ENCODE measurements at places on chromosomes 4 and X.

- DNase-seq, result no peak
Measured at GRCh38 chrX:97402903-97403302, 519.2 kb downstream of the RPA4 start.

DNA sequence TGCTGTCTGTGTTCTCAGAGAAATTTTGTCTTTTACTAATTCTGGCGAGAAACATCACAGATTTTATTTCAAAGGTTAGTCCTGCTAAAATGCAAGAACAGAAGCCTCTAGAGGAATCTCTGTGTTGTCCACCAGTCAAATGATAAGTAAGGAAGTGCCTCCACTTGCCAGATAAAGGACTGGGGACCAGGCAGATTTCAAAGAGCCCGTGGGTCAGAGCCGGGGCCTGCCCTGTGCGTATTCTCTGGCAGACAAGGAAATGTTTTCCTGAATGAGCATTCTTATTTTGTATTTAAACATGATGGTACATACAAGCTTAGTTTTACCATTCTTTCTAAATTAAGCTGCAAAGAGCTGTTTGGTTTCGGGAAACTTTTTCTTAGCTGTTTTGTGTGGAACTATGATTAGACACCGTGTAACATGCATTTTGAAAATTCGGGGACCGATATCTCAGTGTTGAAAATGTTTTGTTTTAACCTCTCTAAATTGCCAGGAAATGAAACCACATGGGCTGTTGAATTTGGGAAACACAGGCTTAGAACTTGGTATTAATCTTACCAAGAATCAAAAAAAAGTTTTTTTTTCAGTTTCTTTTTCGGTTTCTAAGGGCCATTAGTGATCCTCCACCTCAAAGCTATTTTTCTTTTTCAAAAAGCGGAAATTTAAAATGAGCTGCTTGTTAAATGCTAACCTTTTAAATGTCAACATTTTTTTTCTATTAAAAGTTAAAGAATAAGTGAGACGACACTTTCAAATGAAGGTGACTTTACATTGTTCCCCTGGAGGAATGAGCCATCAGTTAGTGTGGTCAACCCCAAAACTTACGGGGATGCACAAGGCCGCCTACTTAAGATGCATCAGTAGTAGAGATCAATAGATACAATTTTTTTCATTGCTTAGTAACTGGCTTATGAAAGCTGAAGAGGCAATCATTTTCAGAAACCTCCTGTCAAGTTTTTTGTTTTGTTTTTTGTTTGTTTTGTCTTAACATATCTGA lies 89.6 kb upstream of the MTM1 start:
- no peak for DNase-seq

GRCh38 chr4:141814499-141814898 lies 178.1 kb downstream of the IL15 start:
- no peak for DNase-seq

DNA sequence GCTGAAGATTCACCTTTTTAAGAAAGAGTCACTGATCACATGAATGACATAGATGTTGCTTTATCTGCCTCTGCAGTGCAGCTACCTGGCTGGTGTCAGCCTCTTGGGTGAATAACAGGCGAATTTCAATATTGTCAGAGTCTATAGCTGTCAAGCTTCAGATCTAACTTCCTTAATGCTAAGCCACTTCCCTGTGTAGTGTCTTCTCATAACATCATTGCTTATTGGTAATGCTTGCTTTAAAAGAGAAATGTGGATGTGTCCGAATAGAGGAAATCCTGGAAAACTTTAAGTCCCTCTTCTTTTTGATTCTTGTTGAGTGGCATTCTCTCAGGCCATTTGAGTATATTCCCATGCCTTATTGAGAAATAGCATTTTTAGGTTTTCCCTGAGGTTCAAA lies 7.3 kb upstream of the IGFBP7 start:
- DNase-seq, result no peak

DNA sequence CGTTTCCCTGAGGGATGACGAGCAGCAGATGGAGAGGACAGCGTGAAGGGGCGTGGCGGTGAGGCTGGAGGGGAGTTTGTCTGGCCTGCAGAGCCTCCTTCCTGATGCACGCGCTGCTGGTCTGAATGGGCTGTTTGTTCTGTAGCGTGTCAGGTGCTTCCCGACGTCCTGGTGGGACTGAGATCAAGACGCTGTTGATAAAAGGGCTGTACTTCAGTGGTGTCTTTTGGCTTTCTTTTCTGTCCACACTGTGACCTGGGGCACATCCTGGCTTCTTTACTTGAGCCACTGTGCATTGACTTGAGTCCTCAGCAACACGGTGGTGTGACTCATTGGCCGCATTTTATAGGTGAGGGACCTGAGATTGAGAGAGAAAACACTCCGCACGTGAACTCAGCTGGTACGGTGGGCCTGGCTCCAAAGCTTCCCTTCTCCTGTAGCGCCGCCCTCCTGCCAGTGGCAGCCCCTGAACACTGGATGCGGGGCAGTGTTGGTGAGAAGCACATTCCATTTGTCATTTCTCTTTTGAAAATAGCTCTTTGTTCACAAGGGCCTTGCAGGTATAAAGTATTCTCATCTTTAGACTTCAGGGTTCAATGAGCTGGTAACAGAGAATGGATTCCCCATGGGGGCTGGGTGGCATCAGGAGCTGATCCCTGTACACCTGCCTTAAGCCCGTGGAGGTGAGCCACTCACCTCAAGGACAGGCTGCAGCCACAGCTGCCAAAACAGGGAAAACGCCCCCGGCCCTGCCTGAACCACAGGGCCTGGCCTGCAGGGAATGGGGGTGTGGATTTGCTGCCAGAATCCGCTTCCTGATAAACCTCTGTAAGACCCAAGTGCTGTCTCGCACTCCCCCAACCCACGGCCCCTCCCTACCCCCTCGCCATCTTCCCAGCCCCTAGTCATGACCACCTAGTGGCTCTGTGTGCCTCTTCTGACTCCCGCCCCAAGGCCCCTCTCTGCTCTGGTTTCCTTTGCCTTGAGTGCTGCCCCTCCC lies 29.2 kb downstream of the NSG1 start:
- DNase-seq, result no peak

DNA sequence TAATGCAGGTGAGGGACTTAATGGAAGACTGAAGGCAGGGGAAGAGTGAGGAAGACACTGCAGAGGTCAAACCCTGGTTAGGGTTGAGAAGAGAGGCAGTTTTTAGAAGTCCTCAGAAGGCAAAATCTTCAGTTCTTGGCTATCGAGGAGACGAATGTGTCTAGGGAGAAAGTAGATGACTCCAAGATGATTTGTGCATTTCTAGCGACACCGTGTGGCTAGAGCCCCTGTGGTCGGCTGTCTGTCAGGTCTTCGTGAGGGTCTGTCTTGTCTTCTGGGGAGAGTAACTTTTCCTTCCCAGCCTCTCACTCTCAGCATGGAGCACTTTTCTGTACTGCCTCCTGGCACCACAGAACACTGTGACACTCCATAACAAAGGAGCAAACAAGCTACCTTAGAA lies 458.1 kb downstream of the STIM2 start:
- DNase-seq, result peak; percentile 61

DNA sequence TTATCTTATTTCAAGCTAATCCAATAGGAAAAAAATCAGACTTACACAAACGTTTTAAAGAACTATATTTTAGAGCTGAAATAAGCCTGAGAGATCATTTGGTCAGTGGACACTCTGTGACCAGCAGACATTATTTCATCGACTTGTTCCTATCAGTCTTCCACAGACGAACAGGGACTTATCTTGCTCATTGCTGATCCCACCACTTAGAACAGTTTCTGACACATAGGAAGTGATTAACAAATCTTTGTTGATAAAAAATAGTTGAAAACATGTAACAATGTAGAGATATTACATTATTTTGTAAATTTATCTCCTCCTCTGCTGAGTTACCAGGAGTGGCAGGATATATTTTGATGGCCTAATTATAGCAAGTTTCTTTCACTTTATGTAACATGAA lies 65.8 kb downstream of the TAPT1 start:
- DNase-seq, result no peak

GRCh38 chr4:173410079-173410478 lies 11.2 kb upstream of the SCRG1 start:
- DNase-seq, result no peak

DNA sequence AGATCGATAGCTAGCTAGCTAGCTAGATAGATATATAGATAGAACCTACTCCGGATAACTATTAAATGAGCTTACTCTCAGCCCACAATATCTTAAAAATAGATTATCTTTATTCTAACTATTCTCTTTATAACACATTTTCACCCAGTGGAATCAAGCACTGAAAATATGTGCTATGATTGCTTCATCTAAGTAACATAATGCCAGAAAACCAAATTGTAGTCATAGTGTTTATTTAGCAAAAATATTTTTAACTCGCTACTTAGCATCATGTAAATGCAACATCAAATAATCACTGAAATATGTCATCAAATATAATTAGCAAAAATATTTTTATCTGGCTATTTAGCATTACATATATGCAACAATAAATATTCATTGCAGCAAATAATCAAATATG lies 1.5 kb downstream of the TMEM156 start:
- no peak for DNase-seq

Measured in fibroblast of mammary gland (primary cell).